ENCODE measurements at places on chromosomes 12 and 14.

DNA sequence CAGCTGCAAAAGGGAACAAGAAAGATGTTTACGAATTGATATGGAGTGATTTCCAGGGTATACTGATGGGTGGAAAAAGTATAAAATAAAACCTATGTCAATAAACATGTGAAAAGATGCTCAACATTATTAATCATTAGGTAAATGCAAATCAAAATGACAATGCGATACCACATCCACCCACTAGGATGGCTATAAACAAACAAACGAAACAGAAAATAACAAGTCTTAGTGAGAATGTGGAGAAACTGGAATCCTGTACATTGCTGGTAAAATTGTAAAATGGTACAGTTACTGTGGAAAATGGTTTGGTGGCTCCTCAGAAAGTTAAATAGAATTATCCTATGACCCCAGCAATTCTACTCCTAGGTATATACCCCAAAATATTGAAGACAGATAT is 9.5 kb upstream of the BEST3 start:
- DNase-seq: no peak

DNA sequence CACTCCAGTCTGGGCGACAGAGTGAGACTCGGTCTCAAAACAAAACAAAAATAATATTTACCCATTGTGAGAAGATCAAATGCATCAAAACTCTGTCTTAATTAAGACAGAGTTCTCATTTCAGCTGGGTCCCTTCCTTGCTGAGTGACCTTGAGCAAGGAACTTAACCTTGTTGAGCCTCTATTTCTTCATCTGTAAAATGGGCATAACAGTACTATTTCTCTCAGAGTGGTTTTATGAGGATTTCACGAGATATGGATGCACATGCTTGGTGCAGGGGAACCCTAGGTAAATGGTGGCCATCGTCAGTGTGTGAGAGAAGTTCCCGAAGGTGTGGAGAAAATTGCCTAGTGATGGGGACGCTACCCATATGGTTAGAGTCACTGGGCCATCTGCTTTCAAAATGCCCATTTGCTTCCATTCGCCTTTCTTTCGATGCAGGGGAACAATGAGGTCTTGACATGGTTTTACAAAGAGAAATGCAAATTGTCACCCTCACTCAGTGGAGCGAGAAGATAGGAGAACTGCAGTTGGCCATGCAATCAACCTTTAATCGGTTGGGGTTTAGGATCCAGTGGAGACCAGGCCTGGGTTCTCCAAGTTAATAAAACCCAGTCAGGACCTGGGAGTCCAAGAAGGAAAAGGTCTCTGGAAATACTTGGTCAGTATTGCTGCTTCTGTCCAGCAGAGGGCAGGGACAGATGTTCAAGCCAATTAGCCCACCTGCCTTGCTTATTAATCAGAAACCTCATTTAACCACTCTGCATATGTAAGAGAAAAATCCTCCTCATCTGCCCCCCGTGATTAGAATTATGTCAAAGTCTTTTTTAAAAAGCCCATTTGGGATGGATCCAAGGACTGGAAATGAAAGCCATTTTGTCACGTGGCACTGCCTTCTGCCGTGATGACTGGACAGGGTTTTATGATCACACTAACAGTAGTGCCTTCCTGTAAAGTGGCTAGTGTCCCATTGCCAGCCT is 37.2 kb downstream of the CFAP251 start:
- no peak for DNase-seq

GRCh38 chr14:59004012-59004411 is 184.5 kb upstream of the DAAM1 start:
- no peak for DNase-seq

GRCh38 chr12:101719566-101719965 is 19.7 kb downstream of the SYCP3 start:
- DNase-seq: no peak

GRCh38 chr12:104676636-104677035 is 219.9 kb downstream of the CHST11 start:
- no peak for DNase-seq

DNA sequence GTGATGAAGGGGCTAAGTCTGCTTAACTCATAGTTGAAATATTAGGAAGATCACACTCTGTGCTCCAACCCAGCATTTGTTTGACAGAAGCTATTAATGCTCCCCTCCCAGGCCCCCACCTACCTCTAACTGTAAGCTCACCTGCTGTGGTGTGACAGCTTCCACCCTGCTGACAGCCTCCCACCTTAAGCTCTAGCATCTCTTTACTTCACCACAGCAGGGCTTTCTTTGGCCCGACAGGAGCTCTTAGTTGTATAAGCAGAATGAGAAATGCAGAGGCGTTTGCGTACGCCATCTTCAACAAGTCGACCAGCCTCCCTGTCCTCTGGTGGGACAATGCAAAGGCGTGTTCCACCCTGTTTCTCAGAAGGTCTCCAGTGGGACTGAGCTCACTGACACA is 80.1 kb upstream of the OSBPL8 start:
- DNase-seq: no peak

DNA sequence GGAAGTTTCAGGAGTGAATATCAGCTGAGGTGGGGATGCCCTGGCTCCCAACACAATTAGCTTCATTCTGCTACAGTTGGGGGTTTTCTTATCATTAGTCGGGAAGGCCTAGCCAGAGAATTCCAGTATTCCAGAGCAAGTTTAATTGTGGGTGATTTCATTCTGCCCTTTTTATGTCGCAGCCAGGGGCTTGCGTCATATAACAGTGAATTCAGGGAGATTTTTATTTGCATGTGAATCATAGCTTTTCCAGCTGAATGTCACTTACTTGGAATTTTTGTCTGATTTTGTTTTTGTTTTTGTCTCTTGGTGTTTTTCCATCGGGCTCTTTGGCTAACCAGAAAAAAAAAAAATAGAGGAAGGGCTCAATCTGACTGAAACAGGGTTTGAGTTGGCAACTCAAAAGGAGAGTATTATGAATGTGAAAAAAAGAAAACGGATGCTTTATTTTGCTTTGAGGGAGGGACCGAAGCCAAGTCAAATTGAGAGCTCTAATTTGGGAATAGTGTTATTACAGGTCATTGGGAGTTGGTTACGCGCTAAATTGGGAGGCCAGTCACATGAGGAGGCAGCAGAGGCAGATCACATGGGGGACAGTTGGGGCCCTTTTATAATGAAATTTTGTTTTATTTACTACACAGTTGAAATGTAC is 119.4 kb downstream of the SAMD4A start:
- DNase-seq: no peak

DNA sequence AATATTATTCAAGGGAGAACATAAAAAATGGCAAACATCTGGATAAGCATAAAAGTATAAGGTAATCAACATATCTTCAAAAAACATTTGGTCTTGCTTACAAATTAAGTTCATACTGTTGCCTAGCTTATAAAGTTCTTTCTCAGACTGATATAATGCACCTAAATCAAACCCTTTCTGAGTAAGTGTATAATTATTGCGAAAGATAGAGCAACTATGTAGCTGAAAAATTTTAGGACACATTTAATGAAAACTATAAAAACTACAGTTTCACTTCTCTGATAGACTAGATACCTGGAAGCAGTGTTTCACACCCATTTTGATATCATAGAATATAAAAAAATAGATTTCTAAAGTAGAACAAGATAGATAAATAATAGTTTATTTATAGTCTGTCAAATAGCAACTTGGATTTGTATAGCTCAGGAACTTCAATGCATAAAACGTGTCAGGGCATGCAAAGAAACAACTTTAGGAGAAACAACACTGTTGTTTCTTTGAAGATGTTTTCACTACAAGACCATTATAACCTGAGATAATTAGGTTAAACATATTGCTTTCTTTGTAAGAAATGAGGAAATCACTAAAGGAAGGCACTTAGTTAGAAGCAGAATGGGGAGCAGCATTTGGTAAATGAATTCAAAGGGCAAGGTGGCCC is 7.6 kb downstream of the CLECL1 start:
- no peak for DNase-seq

DNA sequence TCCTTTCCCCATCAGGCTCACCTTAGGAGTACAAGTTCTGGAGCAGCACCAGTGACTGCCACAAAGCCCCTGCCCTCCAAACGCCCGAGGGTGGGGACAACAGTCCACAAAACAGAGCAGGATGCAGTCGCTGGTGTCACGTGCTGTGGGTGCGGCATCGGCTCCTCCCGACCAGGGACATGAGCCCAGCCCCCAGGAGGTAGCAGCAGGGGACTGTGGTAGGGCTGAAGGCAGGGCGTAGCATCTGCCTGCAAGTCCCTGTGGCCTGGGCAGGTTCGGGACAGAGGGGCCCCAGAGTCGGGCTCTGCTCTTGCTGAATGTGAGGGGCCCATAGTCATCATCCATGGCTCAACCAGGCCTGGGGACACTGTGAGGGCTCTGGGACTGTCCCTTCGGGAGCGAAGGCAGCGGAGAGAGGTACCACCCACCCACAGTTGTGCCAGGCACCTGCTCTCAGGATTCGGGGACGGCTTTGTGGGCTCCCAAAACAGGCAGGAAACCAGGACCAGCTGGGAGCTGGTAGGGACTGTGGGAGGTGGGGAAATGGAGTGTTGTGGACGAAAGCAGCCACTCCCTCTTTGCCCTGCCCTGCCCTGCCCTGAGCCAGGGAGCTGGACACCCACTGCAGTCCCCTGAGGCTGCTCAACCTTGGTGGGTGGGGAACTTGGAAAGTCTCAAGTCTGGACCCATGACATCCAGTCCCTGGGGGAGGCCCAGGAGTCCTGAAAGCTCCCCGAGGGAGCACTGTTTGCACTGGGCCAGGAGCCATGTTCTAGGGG is 30.7 kb downstream of the FBRSL1 start:
- no peak for DNase-seq

DNA sequence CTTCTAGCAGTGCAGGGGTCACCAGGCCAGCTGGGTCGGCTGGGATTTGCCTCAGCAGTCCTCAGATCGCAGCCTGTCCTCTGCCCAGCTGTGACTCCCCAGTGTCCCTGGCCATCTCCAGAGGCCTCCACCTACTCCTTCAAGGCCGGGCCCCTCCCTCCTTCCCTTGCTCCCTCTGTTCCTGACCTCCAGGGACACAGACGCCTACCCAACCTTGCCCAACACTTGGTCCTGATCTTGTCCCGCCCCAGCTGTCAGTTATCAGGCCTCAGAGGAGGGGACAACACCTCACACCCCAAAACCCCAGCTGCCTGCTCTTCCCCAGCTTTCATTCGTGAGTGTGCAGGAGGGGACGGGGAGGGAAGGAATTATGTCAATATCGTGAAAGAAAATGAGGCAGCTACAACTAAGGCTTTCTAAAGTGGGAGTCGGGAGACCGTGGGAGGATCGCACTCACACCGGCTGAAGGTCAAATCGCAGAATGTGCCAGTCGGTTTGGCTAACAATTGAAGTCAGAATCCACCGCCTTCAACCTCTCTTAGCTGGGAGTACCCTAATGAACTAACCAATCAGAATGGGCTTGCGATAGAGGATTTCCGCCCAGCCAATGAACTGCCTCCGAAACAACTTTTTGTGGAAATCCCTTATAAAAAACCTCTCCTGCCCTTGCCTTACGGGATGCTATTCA is 9.4 kb upstream of the PLBD2 start:
- no peak for DNase-seq

GRCh38 chr14:71319666-71320065 is 412.4 kb downstream of the PCNX1 start:
- no peak for DNase-seq

DNA sequence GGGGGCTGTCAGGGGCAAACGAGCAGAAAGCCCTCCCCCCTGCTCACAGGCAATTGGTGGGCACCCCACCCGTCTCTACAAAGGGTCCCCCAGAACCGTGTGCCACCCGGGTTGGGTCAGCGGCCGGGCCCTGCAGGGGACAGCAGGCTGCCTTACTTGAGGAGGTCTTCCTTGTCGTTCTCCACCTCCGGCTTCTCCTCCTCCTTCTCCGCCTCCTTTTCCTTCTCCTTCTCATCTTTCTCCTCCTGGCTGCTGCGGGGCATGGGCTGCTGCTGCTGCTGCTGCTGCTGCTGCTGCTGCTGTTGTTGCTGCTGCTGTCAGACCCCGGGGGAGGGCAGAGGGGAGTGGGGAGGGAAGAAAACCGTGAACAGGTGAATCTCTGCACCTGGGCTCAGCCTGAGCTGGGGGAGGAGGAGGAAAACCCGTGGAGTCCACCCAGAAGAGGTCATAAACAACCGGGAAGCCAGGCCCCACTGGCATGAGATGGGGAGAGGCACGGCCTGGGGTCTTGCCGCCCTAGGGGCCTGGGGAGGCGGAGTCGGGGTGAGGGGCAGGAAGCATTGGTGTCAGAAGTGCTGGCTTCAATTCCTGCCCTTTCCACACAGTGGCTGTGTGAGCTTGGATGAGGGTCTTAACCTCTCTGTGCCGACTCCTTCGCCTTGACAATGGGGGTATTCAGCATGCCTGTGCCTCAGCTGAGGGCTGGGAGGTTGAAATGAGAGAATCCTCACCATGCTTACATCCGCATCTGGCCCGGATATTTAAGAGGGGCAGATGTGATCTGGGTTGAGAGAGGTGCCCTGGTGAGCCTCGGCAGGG is 107.6 kb downstream of the RFLNA start:
- no peak for DNase-seq

- peak; percentile 52 for DNase-seq
Observed at GRCh38 chr12:47361389-47362021, 281.7 kb upstream of the AMIGO2 start.

DNA sequence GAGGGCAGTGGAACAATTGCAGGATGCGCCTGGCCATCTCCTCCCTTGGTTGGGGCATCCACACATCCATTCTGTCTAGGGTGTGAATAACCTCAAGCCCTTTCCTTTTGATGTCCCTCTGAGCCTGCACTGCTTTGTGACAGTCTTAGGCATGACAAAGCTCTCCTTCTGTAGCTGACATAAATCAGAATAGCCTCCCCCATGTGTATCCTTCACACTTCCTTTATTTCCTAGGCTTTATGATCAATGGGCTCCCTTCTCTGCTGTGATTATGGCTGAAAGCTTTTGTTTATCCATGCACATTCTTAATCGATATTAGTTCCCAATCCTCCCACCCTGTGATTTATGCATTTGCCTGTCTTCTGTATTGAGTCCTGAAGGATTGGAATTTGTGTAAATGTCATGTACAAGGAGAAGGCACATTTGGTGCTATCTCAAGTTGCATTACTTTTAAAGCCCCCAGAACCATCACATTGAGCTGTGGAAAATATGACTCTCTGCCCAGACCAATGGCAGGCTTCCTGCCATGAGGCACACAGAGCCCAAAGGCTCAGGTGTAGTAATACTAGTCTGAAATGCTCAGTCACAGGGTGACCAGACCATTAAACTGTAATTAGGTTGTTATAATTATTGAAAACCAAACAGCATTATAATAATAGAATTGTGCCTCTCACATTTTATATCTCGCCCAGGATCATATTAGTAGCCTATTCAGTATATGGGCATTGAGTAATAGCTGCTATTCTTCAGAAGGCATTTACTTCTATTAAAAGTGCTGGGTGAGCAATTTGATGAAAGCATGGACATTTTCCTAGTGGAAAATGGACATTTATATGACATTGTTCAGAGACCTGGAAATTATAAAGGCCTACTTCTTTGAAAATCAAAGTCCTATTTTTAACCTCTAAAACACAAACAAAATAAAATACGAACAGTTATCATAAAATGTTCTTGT is 14.0 kb downstream of the EMP1 start:
- no peak for DNase-seq

Measured in activated T-cell treated with anti-CD3 and anti-CD28 coated beads, Interleukin-2, amount 50 U/mL, for 1 hour (primary cell).